ENCODE measurements at places on chromosomes 13 and 19.

- peak; percentile 78 for DNase-seq
Measured at GRCh38 chr19:10260141-10260584, 8.1 kb downstream of the MRPL4 start.

DNA sequence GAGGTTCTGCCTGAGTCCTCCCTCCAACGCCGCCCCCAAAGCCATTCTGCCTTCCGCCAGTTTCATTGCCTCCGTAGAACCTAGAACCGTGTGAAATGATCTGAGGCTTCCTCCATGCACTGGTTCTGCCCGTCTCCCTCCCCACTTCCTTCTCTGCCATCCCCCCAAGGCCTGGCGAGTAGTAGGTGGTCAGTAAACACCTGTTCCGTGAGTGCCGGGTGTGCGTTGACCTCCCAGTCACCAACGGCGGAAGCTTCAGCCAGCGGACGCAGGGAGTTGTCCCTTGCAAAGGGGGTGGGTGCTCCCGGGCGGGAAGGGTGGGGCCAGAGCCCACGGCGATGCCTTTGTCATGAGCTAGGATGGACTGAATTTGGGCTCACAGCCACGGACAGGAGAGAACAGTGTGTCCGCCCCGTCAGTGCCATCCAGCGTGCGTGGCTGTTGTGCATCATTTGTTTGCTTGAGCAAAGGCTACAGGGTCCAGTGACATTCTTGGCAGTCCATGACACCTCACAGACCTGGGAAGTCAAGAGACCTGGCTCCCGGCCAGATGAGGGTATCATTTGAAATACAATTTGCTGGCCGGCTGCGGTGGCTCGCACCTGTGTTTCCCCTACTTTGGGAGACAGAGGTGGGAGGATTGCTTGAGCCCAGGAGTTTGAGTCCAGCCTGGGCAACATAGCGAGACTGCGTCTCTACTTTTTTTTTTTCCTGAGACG is 43.1 kb downstream of the NFIC start:
- DNase-seq: no peak

- peak; percentile 22 for DNase-seq
Measured at GRCh38 chr13:32426191-32426989, 1.5 kb downstream of the N4BP2L1 start.

- no peak for DNase-seq
Measured at GRCh38 chr13:77558016-77558415, 22.5 kb downstream of the SCEL start.

DNA sequence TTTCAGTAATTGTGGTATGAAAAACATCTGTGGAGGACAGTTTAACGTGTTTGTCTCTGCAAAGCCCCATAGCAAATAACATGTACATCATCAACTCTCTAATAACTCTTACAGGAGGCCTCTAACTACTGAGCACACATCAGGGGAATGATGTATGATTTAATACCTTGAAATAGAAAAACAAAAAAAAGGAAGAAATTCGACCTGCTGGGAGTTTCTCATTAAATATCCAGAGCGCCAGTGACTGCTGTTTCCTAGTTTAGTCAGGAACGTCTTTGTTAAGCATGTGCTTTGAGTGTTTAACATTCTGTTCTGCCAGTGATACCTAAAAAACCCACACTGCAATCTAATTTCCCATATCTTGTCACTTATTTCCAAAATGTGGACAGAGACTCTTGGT is 235.4 kb downstream of the PCDH20 start:
- DNase-seq: no peak

GRCh38 chr13:111177921-111178320 is 62.8 kb downstream of the ARHGEF7 start:
- DNase-seq: no peak

DNA sequence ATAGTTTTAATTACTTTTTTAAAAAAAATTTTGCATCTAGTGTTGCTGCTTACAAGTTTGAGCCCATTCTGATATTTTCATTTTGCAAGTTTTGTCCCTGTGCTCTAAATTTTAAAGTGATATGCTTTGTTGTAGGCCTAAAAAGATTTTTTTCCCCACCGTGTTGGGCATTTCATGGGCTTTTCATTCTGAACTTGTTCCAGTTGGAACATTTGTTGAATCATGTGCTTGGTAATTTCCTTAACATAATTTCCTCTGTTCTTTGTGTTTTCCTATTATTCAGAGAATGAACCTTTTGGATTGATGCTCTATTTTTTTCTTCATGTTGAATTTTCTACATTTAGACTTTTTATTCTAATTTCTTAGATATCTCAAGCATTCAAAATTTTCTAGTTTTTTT is 206.4 kb upstream of the SPRY2 start:
- DNase-seq: no peak

DNA sequence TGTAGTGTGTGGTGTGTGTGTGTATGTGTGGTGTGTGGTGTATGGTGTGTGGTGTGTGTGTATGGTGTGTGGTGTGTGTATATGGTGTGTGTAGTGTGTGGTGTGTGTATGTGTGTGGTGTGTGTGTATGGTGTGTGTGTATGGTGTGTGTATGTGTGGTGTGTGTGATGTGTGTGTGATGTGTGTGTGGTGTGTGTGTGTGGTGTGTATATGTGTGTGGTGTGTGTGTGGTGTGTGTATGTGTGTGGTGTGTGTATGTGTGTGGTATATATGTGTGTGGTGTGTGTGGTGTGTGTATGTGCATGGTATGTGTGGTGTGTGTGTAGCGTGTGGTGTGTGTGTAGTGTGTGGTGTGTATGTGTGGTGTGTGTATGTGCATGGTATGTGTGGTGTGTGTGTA is 1.7 kb downstream of the ATP12A start:
- no peak for DNase-seq

DNA sequence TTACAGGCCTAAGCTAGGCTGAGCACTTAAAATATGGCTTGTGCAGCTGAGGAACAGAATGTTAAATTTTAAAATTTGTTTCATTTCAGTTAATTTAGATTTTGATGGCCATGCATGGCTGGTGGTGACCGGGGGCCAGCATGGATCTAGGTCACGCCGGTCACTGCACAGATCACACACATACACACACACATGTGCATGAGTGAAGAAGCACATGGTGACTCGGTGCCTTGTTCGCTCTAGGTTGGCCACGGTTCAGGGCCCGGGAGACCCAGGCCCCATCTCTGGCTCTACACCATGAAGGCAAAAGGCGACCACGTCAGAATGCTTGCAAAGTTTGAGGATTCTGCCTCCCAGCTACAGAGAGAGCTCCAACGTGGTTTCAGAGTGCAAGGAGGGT is 28.0 kb downstream of the ZFR2 start:
- no peak for DNase-seq

DNA sequence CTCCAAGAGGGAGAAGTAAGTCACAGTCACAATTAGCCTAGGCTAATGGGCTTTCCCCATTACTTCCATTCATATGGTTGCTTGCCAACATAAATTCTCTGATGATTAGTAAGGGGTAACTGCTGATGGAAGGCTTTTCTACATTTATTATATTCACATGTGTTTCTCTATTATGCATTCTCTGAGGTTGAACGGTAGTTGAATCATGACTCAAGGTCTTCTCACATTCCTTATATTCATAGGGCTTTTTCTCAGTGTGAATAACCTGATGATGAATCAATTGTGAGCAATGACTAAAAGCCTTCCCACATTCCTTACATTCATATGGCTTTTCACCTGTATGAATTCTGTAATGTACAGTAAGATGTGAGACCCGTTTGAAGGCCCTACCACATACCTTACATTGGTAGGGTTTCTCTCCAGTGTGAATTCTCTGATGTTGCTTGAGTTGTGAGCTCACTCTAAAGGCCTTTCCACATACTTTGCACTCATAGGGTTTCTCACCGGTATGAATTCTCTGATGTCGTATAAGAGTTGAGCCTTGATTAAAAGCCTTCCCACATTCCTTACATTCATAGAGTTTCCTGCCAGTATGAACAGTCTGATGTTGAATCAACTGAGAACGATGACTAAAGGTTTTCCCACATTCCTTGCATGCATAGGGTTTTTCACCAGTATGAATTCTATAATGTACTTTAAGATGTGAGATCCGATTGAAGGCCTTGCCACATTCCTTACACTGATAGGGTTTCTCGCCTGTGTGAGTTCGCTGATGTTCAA is 9.3 kb downstream of the ZNF582 start:
- no peak for DNase-seq

DNA sequence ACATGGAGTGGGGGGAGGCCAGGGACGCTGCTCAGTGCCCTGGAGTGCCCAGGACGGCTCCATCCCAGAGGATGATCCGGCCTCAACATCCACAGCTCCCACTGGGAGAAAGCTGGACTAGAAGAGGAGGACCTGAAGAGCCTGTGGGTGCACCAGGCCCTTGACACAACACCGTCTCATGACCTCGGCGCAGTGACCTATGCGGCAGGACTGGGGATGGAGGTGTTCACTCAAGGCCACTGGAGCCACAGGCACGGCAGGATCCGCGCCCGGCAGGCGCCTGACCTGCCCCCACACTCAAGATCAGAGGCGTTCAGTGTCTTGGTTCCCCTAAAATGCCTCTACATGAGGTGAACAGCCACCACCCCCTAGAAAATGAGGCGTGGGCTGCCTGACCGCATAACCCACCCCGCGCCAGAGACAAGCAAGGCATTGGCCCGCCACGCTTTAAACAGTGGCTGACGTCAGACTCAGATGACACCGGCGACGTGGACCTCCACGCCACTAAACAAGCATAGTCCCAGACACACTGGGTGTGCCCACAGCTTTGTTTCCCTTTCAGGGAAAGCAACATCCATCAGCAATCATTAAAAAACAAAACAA is 8.0 kb downstream of the SGTA start:
- DNase-seq: no peak

DNA sequence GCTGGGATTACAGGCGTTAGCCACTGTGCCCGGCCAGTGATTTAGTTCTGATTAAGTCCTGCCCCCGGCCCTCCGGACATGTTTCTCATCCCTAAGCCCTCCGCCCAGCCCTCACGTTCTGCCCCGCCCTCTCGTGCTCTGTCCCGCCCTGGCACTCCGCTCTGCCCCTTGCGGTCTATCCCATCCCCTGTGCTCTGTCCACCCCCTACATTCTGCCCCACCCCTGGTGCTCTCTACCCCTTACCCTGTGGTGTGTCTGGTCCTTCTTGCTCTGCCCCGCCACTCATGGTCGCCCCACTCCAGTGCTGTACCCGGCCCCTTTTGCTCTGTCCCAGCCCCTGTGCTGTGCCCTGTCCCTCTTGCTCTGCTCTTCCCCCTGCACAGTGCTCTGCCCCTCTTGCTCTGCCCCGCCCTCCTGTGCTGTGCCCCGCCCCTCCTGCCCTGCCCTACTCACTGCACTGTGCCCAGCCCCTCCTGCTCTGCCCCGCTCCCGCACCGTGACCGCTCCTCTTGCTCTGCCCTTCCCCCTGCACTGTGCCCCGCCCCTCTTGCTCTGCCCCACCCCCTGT is 3.0 kb downstream of the GTPBP3 start:
- DNase-seq: no peak

DNA sequence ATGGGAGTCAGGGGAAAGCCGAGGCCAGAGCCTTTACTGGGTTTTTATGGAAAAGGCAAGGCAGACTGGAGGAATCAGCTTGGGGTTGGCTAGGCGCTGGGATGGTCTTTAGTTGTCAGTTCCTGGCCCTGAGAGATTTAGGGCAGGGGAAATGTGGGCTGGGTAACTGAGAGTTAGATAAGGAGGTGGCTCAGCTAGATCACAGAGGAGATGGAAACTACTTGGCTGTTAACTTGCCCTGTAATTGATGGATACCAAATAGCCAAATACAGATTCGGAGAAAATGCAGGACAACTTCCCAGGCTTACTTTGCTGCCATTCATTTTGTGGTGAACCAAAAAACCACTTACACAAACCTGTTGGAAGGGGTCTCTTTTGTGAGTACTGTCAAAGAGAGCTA is 54.0 kb downstream of the LRCH1 start:
- no peak for DNase-seq

DNA sequence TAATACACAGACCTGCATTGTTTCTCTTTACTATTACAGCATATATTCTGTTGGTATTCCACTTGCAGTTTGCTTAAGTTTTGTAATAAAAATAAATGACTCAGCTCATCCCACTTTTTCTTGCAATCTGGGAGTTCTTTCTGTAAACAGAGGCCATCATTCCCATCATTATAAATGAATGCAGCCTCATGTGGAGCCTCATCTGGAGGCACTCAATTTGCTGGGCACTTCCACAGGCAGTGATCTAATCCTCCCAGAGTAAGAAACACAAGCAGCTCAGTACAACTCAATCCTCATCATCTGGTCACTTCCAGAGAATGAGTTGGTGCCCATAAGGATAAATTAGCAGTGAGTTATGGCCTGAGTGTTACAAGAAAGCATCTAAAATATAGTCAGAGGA is 2801.9 kb downstream of the PCDH9 start:
- DNase-seq: no peak

GRCh38 chr13:110714797-110715394 is 1.4 kb downstream of the ING1 start:
- no peak for DNase-seq

DNA sequence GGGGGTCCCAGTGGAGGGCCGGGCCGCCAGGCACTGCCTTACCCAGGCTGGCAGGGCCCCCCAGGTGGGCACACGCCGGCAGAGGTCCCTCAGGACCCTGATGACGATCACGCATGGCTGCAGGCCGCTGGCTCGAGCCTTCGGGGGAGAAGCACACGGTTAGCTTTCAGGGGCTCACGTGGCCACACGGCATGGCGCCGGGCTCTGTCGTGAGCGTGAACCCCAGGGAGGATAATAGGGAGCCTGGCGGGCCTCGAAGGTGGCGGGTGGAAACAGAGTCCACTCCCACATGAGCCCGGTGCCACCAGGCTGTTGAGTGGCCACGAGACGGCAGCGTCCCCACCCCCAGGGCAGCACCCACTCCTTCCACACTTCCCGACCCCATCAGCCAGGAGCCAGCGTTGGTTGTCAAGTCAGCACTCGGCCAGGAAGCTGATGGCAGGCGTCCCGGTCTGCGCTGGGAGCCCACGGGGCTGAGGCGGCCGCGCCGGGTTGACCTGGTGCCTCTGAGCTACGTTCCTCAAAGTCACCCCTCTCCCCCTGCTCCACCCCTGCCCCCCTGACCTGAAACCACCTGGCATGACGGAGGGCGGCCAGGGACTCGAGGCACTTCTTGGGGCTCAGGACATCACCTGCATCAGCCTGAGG is 24.7 kb upstream of the MATK start:
- no peak for DNase-seq

- no peak for DNase-seq
Measured at GRCh38 chr19:18220632-18221275, 5.5 kb downstream of the PDE4C start.

DNA sequence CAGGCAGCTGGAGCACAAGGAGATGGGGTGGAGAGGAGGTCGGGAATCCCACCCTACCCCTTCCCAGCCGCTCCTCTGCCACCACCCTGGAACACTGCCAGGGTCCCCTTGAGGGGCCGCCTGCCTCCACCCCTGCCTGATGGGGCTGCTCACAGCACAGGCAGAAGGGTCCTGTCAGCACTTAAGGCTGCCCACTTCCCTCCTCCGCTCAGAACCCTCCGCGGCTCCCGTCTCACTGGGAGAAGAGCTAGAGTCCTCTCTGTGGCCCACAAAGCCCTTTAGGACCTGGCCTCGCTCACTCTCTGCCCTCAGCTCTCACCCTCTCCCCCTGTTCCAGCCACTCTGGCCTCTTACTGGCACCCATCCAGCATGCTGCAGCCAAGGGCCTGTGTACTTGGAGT is 3.4 kb upstream of the POLD1 start:
- no peak for DNase-seq

GRCh38 chr13:75685239-75685697 is 49.1 kb downstream of the LMO7 start:
- DNase-seq: no peak

- no peak for DNase-seq
Measured at GRCh38 chr13:98429531-98429930, 147.4 kb downstream of the STK24 start.

GRCh38 chr19:1263188-1263587 is 5.9 kb upstream of the CIRBP start:
- no peak for DNase-seq

Data from activated naive CD4-positive, alpha-beta T cell treated with anti-CD3 and anti-CD28 coated beads, Interleukin-2, amount 50 U/mL, for 72 hours (primary cell).